ENCODE measurements at places on chromosomes 1 and 21.

DNA sequence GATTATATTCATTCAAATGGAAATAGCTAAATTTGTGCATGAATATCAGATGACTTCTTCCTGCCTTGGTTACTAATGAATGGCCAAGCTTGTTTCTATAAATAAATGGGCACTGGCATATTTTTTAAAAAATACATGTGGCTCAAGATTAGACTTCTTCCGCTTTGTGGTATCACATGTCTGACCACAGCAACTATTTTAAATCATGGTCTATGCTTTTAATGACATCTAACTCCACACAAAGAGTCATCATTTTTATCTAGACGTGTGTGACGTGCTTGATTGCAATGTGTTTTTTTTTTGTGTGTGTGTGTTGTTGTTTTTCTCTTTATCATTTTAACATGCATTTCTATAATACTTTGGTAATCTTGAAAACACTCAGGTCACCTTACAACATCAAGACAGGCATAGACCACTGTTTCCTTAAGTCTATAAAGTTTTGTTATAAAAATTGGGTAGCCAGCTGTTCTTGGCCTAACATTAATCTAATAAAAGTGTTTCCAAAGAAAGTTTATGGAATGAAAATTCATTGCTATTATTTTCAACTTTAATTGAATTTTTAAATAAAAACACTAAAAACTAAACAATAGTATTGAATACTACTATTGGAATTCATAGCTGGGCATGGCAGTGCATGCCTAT, 29.5 kb downstream of the RGS1 start:
- no peak for DNase-seq

- DNase-seq: no peak
Measured at GRCh38 chr1:32100807-32101708, 6.8 kb upstream of the KPNA6 start.

DNA sequence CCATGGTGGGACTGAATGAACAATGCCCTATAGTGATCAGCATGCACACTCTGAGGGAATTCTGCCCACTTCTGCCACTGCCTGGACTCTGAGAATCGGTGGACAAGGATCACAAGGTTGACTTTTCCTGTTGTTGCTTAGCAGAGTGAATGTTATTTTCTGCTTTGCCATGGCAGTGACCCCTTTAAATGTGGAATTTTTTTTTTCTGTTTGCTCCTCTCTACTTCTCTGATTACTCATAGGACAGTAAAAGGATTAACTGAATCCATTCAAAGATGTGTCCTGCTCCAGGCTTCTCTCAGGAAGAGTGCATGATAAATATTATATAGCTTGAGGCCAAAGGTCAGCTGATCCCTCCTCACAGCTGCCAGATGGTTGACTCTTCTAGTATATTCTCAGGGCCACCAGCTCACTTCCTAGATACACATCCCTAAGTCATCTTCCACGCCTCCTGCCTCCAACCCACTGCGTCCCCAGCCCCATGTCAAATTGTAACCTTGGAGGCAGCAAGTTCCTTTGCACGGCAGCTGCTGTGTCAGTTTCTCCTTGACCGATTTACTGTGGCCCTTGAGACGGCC, 74.0 kb upstream of the RALGPS2 start:
- DNase-seq: no peak

DNA sequence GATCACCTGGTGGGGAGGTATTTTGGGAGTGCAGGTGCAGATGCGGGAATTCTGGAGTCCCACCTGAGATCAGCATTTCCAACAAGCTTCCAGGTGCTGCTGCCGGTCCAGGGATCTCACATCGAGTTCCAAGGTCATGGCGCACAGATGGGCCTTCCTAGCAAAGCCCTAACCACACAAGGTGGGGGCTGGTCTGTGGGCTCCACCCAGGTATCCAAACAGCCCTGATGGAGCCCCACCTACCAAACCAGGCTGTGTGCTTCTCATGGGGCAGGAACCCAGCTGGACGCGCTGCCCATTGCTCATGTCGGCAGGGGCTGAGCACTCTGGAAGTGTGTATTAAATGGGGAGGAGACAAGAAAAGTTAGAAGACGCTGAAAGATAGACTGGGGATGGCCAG, 35.0 kb upstream of the TMEM51 start:
- DNase-seq: no peak

DNA sequence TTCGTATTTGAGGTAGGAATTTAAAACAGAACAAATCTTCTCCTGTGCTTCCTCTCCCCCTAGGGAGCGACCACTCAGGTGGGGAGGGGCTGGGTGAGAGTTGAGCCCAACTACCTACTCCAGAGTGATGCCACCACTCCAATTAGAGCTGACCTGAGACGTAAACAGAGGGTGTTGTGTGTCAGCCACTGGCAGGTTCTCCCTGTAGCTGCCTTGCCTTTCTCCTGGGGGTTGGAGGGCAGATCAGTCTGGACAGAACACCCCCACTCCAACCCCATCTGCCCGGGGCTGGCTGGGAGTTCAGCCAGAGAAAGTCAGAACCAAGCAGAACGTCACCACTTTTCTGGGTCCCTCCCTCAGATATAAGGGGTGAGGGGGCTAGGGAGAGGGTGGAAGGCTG, 2.0 kb downstream of the HPDL start:
- DNase-seq: no peak

DNA sequence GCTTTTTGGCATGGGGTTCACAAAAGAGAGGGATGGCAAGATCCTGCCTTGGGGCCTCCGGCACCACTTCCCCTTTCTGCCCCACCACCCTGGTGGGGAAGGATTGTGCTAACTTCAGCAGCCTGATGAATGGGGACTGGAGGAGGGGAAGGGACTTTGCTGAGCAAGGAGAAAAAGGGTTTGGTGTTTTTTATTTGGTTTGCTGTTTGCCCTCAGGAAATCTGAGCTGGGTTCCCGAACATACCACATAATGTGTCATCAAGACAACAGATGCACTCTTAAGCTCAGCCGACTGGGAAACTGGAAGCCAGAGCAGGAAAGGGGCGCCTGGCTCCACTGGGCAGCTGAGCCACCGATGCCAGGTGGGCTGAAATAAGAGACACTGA, 19.8 kb downstream of the OLFML2B start:
- no peak for DNase-seq

- DNase-seq: no peak
Measured at GRCh38 chr21:36718951-36719501, 20.1 kb downstream of the SIM2 start.

- peak; percentile 68 for DNase-seq
Measured at GRCh38 chr1:234987415-234988154, 141.1 kb downstream of the TOMM20 start.

DNA sequence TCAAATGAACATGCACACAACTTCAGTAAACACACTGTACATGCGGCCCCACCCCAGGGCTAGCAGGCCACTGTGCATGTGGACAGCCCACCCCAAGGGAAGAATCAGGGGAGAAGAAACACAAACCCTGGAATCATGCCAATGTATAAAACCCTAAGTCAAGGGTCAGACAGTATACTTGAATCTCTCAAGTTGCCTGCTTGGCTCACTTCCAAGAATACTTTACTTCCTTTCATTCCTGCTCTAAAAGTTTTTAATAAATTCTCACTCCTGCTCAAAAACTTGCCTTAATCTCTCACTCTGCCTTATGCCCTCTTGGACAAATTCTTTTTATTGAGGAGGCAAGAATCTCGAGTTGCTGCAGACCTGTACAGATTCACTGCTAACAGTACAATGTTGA, 231.2 kb upstream of the CACYBP start:
- DNase-seq: no peak

GRCh38 chr1:201737352-201738060, 91.5 kb upstream of the IPO9 start:
- no peak for DNase-seq

- no peak for DNase-seq
Measured at GRCh38 chr1:87136607-87137341, 191.9 kb upstream of the LMO4 start.

DNA sequence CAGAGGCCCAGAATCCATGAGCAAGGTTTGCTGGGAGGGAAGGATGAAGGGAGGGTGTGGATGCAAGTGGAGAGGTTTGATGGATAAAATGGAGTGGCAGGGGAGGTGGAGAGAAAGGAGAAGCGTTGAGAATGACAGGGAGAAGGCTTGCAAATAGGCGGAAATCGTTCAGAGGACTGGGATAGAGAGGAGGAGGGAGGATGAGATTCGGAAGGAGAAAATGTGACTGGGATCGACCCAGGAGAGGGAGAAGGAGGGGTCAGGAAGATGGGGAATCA, 376 bp downstream of the AVPR1B start:
- DNase-seq: no peak

DNA sequence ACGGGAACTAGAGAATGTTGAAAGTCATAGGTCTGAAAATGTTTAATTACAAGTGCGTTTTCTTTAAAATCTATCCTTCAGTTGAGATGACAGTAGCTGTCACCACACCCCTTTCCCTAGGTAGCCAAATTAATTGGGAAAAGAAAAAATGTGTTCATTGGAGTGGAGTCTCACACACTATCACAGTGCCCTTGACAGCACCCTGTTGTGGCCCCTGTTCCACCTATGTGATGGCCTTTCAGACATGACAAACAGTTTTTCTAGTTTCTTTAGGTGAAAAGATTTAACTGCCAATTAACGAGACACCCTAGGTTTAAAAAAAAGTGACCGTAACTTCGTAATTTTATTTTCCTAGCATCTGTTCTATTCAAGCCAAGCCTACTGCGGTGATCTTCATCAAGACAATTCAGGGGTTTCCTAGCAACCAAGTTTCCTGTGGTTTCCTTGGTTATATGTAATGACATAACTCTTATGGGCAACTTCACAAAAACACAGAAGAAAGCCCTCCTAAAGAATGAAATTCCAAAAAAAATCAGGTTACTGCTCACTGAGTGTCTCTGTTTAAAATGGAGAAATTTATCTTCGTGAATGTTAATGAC, 298.3 kb downstream of the PDE4B start:
- DNase-seq: no peak

DNA sequence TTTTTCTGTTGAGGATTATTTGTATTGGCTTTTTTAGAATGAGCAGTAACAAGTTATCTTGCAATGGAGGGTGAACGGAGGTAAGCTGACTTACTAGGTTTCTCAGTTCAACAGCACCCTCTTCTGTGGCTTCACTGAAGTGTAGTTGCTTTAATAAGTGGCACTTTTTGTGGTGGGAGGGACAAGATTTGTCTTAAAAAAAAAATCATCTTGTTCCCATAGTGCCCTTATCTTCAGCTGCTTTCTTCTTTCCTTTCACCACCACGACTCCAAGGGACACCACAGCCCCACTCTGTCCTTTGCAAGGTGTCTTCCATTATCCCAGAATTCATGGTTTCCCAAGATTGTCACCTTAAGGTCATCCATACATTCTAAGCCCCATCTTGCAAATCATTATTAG, 92.9 kb downstream of the PIGK start:
- peak; percentile 20 for DNase-seq

DNA sequence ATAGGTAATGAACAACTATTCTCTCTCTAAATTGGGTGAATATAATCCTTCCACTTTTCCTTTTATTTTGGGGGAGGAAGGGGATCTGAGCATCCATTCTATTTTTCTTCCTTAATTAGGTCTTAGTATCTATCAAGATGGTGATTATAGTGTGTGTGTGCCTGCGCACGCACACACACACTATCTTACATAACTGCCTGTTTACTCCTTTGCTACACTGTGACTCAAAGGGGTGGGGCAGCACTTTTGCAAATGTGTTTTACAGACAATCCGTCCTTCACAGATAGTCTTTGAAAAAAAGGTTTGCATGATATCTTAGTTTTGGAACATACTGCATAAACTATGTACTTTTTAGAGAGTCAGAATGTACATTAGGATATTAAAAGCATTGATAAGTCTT, 191.5 kb downstream of the SDCCAG8 start:
- DNase-seq: no peak

DNA sequence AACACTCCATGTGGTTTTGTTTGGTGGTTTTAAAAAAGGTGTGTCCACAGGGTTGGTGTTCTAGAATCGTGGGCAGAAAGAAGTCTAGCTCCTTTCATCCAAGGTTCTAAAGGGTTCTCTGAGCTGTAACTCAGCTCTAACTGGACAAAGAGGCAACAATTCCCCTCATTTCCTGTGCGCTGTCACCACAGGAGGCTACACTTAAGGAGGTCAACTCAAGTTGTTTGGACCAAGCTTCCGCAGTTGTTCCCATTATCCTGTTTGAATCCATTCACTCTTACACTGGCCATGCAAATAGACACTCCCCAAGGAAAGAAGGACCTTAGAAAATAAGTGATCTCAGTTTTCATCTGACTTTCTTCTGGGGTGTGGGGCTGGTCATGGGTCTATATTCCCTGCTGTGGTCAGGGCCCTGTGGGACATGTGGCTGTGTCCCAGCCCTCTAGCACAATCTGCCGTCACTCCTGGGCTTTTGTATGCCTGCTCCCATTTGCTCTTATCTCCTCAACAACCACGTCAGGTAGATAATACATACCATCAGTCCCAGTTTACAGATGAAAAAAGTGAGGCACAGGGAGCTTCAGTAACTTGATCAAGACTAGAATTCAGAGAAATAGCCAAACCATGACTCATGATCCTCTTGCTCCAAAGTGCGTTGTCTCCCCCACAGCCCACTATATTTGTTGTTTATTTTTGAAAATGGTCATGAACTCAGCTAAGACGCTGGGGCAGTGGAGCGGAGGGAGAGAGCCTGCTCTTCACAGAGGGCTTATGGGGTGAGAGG, 103.6 kb downstream of the RHOU start:
- DNase-seq: no peak

- DNase-seq: peak; percentile 36
Measured at GRCh38 chr1:94383966-94384408, 34.2 kb upstream of the ABCD3 start.

DNA sequence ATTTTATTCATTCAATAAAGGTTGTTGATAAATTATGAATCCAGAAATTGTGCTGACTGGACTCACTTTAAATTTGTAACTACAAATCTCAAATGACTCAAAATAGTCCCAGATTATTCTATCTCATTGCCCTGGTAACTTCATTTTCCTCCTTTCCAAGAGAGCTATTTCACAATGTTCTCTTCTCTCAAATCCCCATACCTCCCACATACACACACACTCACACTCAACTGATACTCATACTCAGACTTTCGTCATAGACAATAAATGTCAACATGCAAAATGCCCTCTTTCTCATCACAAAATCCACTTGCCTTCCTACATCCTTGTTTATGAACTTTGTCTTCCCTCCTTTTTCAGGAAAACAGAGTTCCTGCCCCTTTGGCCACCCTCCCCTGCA, 33.3 kb downstream of the EXTL2 start:
- DNase-seq: no peak

GRCh38 chr1:156941675-156942074, 21.2 kb downstream of the LRRC71 start:
- no peak for DNase-seq

DNA sequence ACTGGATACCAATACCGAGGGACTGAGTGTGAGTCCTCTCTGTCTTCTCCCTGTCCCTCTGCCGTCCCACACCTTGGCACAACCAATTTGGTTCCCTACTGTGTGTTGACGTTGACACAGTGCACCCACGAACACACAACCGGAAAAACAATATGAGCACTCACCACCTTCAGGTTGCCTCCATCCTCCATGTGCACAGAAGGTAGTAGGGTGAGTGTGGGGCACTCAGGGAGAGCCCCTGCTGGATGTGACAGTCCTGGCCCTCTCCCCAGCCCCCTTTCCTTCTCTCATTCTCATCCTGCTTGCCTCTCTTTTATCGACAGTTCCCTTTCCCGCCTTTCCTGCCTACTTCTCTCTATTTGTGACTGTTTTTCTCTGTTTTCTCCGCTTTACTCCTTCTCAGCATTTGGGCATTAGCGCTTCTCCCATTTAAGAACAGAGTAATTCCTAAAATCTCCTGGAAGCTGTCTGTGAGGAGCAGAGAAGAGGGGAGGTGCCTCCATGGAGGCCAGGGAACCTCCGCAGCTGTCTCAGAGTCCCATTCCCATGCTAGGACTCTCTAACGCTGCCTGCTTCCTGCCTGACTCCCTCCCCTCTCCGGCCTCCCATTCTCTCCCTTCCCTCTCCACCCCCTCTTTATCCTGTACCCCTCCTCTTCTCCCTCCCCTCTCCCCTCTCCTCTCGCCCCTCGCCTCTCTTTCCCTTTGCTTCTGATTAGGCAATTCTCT, 16.4 kb downstream of the CADM3 start:
- no peak for DNase-seq
